NCI-H1105 treated with DMSO at 0.1 percent for 48 hours (cell line): ENCODE measurements at places on chromosomes 2 and 18.

DNA sequence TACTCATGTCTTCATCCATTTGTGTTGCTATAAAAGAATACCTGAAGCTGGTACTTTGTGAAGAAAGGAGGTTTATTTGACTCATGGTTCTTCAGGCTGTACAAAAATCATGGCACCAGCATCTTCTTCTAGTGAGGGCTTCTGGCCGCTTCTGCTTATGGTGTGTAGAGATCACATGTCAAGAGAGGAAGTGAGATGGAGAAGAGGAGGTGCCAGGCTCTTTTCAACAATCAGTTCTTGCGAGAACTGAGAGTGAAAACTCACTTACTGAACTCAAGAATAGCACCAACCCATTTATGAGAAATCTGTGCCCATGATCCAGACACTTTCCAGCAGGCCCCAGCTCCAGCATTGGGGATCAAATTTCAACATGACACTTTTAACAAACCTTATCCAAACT lies 30.0 kb upstream of the BARD1 start:
- no peak for DNase-seq

- no peak for DNase-seq
Observed at GRCh38 chr2:120988700-120989511, 253.2 kb downstream of the GLI2 start.

DNA sequence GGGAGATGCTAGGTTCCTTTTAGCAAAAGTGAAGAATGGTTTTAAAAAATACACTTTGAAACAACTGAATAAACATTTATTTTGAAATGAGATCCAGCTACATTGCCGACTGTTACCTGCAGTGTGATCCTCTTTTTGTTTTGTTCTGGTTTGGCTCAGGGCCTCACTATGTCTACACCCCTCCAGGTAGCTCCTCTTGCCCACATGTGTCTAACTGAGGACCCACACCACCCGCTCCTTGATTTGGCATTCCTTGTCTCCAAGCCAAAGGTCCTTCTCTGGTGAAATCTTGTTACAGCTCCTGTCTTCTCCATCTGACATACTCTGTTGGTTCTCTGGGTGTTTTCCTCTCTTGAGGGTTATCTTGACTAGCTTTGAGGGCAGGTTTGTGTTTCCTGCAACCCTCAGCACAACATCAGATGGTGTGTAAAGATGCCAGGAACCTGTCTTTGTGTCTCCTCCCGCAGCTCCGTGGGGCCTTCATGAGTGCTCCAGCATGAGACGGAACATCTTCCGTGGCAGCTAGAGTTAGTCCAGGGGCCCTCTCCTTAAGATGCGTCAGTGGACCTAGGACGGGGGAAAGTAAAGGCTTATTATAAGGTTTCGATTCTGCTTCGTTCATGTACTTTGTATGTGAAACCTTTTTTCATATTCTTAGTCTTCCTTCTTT lies 32.1 kb downstream of the MAP4K4 start:
- DNase-seq, result no peak

- DNase-seq, result no peak
Observed at GRCh38 chr18:77403969-77404535, 154.4 kb downstream of the GALR1 start.

- DNase-seq, result no peak
Observed at GRCh38 chr2:122636097-122636496, 880.6 kb downstream of the TSN start.

DNA sequence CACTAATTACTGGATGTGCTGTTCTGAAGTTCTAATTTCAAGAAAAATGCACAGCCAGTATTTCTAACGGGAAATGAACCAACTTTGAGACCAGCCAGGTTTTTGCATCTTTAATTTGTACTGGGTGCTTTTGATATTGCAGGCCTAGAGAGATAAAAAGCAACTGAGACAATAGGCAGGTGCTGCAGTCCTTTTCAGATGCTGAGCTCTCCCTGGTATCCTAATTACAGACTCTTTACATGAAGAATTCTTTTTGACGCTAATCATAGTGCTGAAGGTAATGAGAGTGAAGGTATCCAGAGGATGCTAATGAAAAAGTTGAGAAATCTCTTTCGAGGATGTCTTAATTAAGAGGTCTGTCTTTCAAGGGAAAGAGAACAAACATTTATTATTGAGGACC lies 85.1 kb downstream of the SERPINB8 start:
- DNase-seq, result no peak

DNA sequence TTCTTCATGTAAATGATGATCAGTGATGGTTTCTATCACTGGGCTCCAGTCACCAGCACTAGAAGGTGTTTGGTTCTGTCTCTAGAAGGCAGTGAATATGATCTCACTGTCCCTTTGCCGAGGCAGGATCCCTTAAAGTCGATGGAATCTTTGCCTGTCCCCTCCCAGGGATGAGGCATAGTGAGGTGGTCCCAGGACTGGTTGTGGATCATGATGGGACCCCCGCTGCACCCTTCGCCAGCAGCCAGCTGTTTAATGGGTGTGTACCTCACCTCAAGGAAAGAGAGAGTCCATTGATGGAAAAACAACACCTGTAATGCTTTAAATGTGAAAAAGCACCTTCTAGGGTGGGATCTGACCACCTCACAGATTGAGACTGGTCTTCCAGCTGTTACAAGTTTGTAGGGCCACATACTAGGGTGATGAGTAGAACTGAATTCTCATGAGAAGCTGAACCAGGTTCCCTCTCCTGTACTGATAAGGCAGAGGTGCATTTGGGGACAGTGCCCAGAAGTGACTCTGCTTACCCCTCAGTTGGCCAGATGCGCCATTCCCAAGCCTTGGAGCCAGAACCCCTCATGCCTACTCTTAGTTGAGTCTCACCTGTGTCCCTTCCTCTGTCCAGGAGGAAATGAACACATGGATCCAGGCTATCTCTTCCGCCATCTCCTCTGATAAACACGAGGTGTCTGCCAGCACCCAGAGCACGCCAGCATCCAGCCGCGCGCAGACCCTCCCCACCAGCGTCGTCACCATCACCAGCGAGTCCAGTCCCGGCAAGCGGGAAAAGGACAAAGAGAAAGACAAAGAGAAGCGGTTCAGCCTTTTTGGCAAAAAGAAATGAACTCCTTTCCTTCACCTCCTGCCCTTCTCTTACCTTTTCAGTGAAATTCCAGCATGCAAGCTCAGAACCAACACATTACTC lies 55.5 kb upstream of the EML6 start:
- DNase-seq, result no peak

GRCh38 chr2:31331156-31331555 lies 83.4 kb downstream of the XDH start:
- DNase-seq, result no peak

DNA sequence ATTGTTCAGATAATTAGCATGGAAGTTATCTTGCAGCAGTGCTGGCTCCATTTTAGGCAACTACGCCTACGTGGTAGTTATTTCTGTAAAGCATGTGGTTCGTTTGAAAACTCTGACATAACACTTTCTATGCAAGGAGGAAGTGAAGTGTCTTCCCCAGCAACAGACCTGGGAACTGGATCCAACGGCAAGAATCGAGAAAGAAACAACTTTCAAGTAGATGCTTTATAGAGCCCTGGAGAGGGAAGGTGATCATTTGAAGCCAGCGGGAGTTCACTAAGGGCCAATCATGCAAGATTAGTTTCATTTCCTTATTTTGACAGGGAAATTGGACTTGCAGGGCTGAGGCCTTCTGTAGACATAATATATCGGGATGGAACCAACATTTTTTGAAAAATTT lies 218.3 kb downstream of the ACKR3 start:
- no peak for DNase-seq

DNA sequence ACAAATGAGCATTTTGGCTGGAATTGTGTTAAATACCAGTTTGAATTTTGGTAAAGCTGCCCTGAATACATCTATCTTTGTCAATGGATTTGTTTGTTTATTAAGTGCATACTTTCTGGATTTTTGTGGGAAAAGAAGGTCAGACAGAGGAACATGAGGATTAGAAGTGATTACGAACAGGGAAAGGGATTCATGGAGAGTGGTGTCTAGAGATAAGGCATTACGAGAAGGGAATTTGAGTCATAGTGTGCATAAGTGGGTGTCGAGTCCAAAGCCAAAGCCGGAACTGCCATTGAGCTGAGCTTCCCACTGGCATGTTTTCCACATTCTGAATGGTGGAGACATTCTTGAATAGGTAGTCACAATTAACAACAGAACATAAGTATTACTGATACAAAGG lies 68.9 kb upstream of the EFEMP1 start:
- no peak for DNase-seq

DNA sequence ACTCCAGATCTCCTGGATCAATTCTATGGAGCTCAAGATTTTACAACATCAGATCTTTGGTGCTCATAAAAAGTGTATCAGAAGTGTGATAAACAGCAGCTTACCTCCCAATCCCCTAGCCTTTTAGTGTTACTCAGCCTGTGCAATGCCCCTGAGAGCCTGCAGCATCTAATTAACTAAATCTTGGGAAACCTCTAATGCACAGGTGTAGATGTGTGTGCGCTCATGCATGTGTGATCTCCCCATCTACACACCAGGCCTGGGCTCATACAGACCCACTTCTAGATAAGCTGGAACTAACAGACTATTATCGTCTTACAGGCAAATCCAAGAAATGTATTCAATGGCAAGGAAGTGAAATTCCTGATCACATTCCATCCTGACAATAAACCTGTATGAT lies 7.5 kb downstream of the SUCLG1 start:
- no peak for DNase-seq

GRCh38 chr2:88236666-88237065 lies 66.5 kb downstream of the THNSL2 start:
- no peak for DNase-seq

DNA sequence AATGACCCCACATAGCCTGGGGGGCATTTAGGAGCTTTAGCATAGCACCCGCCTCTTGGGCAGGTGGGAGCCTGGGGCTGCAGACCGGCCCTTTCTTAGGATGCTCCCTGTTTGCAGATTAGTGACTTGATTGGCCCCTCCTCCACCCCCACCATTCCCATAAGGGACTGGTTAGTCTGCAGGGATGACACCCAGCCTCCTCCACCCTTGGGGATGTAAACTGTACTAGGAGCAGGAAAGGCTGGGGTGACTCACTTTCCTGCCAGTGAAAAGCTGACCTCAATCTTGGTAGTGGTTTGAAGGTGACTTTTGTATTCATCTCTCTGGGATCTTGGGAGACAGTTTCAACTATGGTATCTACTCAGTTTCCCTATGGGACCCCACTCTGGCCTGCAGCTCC lies 24.2 kb downstream of the CTIF start:
- DNase-seq, result no peak

DNA sequence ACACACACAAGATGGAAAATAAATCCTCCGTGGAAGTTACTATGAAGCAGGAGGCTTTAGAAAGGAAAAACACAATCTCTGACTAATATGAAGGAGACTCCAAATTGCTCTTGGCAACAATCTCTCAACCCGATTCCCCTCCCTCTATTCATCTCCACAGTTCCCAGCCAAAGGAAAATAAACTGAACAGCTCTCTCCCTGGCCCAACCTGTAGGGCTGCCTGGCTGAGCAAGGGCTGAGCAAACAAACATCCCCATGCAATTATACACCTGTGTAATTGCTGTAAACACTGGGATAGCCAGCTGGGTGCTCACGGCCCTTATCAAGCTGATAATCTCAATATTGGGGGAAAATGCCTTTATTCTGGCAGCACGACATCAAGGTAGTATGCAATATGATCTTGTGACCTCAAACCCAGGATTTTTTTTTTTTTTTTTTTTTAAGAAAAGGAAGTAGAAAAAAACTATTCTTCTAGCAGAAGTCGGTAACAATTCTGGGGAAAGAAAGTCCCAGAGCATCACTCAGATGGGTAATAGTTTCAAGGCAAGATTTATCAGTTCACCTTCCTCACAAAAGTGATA lies 203.3 kb upstream of the SMAD2 start:
- peak; percentile 99 for DNase-seq

DNA sequence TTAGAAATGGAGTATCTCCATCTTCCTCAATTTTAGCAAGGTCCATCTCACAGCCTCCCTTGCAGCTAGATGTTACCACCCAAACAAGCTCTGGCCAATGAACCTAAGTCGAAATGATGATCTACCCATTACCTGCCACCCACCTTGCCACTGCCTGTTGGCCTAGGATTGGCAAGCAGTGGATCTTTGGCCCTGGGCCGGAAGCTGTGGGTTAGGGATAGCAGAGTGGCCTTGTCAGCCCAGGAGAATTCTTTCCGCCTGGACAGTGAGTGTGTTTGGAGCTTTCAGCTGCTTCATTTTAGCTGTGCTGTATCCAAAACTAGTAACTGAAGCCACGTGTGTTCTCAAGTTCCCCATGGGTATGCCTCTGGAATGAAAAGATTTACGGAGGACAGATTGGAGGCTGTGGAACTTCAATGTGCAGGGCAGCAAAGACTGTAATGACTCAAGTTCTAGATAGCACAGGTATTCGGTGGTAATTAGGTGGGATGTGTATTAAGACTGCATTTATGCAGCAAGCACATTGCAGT lies 7.7 kb upstream of the PARD6G start:
- DNase-seq, result no peak
